Nucleus accumbens (tissue), 56 donors: ENCODE measurements at places on chromosomes 13 and 19.
A peak's percentile ranks its signal among the peaks of the same experiment; 100 is the strongest.

DNA sequence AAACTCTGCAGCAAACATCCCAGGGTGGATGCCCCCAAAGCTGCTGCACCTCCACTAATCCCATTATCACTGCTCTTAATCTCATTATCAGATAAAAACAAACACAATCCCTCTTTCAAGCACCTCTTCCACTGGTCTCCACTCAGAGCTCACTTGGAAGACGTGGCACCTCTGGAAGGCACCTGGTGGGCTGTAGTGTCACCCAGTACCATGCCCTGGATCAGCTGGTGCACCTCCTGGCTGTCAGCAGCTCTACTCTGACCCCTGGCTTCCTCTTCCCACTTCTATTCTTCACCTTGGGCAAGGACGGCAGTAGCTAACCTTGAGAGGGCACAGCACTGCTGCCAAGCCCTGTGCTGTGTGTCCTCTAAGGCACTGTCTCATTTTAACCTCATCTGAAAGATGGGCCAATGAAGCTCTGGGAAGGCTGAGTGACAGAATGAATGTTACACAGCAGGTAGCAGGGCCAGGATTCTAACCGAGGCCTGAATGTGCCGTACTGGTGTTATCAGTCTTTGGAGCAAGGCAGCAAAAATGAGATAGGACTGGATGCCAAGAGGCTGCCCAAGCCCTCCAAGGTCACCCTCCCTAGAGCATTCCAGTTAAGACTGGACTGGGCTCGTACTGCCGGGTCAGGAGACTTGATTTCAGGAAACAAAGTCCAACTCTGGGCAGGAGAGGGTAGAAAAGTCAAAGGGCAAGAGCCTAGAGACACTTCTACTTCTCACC lies 7.4 kb downstream of the BRD4 start:
- DNase-seq, result no peak

GRCh38 chr13:112583592-112584277 lies 4.2 kb downstream of the TUBGCP3 start:
- no peak for DNase-seq

GRCh38 chr19:48745208-48745995 lies 1.3 kb downstream of the IZUMO1 start:
- DNase-seq, result peak; percentile 3

- DNase-seq, result peak; percentile 14
Measured at GRCh38 chr13:78121459-78122348, 203.1 kb upstream of the EDNRB start.

- DNase-seq, result no peak
Measured at GRCh38 chr13:102679449-102680132, 15.3 kb downstream of the METTL21C start.

GRCh38 chr13:40082639-40083038 lies 427.2 kb downstream of the COG6 start:
- DNase-seq, result no peak

- DNase-seq, result no peak
Measured at GRCh38 chr19:57053401-57053800, 66.4 kb upstream of the USP29 start.
